ENCODE measurements at places on chromosomes 1 and 21.

DNA sequence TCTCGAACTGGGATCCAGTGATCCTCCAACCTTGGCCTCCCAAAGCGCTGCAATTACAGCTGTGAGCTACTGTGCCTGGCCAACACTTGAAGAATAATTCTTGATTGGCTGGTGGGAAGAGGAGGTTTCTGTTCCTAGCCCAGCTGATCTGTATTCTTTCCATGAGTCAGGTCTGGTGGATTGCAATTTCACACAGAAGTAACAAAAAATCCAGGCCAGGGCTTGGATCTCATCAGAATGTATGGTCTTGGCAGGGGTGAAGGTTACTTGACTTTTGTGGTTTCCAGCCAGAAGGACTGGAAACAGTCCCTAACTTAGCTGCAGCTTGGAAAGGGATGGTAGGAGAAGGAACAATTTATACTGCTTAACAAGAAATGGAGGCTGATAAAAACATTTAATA is 5.1 kb upstream of the HP1BP3 start:
- no peak for DNase-seq

DNA sequence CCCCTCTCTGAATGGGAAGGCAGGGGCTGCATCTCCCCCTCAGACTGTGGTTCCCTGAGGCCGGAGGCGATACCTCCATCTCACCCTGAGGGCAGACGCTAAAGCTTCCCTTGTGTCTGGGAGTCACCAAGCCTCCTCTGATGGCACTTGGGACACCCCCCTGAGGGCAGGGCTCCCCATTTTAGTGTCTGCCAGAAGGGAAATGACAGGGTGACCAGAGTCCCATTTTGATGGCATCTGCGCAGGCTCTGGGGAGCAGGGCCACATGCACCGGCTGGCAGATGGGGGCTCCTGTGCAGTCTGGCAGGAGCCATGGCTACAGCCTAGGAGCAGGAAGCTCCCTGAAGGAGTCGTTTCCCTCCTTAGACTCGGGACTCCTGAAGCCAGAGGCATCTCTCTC is 1.7 kb downstream of the S100A2 start:
- no peak for DNase-seq

DNA sequence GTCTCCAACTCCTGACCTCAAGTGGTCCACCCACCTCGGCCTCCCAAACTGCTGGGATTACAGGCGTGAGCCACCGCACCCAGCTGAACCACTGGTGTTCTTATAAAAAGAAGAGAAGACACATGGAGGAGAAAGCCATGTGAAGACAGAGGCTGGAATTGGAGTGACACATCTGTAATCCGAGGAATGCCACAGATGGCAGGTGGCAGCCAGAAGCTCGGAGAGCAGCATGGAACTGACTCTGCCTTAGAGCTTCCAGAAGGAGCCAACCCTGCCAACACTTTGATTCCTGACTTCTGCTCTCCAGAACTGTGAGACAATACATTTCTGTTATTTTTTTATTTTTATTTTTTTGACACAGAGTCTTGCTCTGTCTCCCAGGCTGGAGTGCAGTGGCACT is 59.0 kb upstream of the ATP2B4 start:
- no peak for DNase-seq

GRCh38 chr1:28290851-28291250 is 31.5 kb downstream of the SESN2 start:
- no peak for DNase-seq

DNA sequence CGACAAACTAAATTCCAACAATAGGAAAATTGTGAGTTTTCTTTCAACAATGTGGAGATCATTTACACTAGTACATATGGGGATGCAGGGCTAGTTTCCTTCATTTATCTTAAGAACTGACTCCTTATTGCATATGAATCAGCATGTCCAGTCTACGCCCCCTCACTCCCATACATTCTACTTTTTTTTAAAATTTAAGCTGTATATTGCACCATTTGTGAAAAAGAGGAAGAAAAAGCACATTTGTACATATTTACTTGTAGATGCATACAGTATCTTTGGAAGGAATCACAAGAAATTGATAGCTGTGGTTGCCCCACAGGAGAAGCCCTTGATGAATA is 15.9 kb downstream of the VPS26C start:
- DNase-seq, result no peak

GRCh38 chr21:37136261-37136660 is 63.2 kb downstream of the TTC3 start:
- DNase-seq, result no peak

GRCh38 chr1:225685476-225686176 is 32.7 kb upstream of the ENAH start:
- DNase-seq, result no peak

DNA sequence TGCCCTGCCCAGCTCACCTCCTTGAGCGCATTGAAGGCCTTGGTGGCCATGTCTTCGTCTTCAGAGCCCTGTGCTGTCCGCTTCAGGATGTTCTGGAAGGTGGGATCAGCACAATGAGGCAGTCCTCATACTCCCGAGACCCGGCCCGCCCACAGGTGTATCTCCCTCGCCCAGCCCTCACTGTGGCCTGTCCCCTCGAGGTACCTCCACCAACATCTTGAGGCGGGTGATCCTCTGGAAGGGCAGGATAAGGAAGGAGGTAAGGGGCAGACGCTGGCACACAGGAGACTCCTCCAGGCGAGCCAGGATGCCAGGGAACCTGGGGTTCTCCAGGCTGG is 7.1 kb downstream of the ARHGEF19 start:
- DNase-seq, result no peak

- no peak for DNase-seq
These were observed 431 bp downstream of the CLCN6 start for GRCh38 chr1:11806307-11806936.

DNA sequence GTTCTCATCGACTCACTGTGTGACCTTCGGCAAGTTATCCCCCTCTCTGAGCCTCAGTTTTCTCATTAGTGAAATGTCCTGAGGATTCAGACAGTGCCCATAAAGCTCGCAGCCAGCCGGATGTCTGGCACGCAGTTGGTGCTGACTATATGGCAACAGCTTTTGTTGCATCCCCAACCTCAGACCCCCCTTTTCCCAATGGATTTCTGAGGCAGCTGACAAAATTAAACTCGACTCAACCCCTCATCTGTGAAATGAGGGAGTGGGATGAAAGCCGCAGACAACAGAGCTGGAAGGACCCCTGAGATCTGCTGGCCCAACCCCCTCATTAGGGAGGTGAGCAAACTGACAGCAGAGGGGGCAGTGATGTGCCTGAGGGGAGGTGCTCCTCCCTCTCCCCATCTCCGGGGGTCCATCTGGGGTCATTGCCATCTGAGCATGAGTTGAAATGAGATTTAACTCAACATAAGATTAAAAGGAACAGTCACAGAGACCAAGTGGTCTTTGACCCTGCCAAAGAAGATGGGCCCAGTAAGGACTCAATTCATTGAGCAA is 40.4 kb downstream of the NKAIN1 start:
- no peak for DNase-seq

- no peak for DNase-seq
These were observed 50.0 kb upstream of the WNT2B start for GRCh38 chr1:112458756-112459155.

DNA sequence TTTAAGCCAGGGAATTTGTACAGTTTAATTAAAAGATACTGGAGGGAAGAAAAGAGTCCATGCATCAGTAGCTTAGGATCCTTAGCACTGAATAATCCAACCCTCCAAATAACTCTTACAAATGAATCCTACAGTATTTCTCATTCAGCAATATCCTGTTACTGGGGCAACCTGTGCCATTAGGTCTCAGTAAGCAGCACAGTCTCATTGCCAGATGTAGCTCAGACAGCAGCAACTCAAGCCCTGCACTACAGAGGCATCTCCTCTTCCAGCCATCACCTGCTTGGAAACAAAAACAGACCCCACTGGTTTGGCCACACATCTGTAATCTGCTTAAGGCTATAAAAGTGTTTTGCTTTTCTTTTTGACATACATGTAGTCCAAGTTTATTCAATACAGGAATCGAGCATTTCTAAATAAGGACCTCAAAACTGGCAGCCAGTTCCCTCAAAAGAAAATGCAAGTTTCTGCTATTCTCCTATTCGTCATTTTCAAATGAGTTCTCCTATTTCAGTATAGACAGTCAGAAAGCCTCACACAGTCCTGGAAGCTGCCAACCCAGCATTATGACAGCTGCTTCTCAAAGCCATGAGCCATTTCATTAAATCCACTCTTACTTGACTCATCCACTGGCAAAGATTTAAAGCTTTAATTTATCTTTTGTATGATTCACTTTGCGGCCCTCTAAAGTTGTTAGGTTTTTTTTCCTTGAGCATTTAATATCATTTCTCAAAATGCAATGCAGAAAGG is 129.0 kb downstream of the APP start:
- DNase-seq, result no peak

GRCh38 chr1:209063767-209064659 is 519.5 kb upstream of the CAMK1G start:
- no peak for DNase-seq
